ENCODE measurements at places on chromosomes 2 and 18.

GRCh38 chr18:28086670-28087552 lies 90.0 kb downstream of the CDH2 start:
- DNase-seq = no peak

DNA sequence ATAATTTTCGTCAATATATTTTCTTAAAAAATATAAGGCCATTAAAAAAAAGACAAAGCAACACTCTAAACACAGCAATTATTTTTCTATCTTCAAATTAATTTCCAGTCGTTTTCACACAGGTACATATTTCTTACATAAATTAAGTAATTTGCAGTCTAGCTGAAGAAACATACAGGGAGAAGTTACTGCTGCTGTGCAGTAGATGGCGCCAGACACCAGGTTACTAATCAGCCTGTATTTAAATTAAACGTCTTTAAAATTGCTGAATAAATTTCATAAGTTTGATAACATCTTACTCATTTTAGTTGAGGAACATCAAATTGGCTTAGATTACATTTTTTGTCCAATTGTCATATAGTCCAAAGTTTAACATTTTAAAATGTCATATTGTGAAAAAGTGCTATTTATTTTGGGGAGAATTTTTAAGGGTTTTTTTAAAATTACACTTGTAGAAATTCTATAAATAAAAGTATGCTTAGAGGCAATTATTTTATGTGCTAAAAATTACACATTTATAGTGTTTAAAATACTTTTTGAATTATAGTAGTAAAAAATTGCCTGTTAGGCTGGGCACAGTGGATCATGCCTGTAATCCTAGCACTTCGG lies 88.4 kb downstream of the PMAIP1 start:
- DNase-seq = no peak

- DNase-seq = no peak
These were observed 42.3 kb downstream of the SCN3A start for GRCh38 chr2:165161510-165161909.

DNA sequence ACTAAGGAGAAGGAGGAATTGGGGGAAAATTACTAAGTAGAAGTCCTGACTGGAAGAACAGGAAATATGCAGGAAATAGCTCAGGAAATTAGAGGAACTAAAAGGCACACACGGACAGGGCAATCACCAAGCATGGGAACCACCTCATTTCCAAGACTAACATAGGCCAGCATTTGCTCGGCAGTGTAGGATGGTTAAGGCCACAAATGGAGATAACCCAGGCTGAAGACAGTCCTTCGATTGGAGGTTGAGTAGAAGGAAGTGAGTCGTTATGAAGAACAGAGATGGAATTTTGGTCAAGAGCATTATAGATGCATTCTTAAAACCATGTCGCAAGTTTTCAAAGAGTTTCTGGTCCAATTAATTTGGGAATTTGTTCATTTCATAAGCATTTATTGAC lies 401.4 kb downstream of the ALK start:
- DNase-seq = no peak

- no peak for DNase-seq
These were observed 95.8 kb upstream of the SMAD2 start for GRCh38 chr18:48026216-48026615.

DNA sequence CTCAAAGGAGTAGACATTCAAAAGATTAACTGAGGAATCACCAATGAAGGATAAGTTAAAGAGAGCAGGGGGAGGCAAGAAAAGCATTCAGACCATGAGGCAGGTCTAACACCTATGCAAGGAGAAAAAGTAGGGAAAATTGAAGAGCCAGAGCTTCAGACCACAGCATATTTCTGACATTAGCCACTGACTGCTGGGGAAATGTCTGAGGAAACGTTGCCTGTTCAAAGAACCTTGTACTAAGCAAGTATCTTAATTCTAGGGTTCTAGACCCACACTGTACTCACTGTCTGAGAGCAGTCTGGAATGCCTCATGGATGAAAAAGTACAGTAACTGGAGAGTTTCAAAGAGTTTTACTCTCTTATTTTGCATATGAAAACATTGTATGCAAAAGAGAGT lies 39.5 kb upstream of the TFPI start:
- DNase-seq = no peak

- DNase-seq = no peak
These were observed 98.6 kb upstream of the ZNF397 start for GRCh38 chr18:35142275-35142615.

DNA sequence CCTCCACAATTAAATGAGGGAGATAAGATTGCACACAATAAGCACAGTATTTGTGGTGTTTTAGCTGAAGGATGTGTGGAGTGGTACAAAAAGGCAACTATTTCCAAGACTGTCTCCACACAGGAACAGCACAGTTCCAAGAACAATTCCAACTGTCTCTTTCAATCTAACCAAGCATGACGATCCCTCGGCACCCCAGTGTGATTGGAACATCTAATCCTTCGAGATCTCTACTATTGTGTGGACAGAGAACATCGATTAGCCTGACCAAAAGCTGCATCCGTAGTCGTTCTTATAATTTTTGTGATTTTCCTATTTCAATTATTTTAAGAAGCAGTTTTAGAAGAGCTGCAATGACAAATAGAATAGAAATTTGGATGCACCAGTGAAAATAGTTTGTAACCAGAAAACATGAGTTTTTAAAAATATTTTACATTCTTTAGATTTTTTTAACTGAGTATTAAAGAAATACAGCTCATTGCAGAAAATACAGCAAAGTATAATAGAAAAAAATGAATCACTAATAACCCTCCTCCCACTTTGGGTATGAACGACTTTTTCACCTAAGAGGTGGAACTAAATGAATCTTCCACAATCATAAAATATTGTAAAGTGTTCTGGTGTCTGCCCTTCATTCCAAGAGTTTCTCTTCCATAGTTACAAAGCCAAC lies 76.4 kb upstream of the CABLES1 start:
- DNase-seq = no peak

DNA sequence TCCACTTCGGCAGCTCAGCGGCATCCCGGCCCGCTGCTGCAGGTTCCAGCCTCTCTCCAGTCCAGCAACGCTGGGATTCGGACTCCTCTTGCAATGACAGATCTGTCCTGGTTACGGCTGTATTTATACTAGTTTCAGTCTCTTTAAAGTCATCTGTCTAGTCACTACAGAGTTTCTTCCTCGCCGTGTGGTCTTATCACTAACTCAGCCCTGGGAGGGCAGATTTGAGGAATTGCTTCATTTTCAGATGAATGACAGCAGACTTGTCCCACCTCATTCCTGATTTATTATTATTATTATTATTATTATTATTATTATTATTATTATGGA lies 2.2 kb downstream of the KLHL29 start:
- DNase-seq = no peak

GRCh38 chr2:134320930-134321329 lies 67.1 kb downstream of the MGAT5 start:
- DNase-seq = no peak

DNA sequence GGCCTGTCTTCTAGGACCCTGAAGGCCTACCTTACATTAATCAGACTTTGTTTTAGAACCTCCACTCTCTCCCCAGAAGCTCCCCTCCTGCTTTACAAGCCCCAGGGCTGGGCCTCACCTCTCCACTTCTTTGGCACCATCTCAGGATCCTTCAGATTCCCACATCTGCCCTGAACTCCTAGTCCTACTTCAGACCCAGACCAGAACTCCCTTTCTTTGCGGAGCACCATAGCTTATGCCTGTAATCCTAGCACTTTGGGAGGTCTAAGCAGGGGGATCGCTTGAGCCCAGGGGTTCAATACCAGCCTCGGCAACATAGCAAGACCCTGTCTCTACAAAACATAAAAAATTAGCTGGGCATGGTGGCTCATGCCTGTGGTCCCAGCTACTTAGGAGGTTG lies 991 bp downstream of the CHCHD5 start:
- no peak for DNase-seq

DNA sequence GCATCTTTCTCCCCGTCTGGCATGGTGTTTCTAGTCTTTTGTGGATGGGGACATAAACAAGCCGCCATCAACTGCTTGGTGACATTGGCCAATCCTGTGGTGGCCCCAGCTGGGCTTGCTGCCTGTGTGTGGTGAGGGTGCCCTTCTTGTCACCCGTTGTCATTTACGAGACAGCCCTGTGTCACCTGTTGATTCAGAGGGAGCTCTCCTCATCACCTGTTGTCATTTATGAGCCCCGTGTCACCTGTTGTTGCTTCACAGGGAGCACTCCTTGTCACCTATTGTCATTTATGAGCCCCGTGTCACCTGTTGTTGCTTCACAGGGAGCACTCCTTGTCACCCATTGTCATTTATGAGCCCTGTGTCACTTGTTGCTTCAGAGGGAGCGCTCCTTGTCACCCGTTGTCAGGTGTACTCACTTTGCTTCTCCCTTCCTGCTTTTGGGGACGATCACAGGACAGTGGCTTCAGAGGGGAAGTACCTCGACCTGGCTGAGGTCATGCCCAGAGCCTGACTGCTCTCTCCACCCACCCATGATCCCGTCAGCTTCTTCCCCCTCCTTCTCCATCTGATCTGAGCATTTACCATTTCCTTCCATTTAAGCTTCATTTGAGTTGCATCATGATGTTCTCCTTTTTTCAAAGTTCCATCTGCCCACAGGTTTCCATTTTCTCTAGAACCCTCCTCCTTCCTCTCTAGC lies 29.1 kb downstream of the HPCAL1 start:
- DNase-seq = no peak

DNA sequence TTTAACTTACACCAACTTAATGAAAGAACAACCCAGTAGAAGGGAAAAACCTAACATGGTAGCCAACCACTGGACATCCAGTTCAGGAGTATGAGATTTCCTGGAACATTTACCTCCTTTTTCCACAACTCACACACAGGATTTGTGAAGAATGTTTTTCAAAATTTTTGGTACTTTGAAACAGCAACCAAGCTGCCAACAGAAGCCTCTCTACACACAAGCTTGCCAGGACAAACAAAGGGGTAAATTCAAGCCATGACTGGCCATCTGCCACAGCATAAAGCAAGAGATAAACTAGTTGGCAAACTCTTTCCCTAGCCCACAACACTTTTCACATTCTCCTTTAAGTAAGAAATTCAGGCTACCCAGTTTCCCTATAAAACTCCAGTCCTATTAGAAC lies 21.4 kb downstream of the MGAT4A start:
- DNase-seq = no peak

- DNase-seq = no peak
These were observed 39.2 kb downstream of the NETO1 start for GRCh38 chr18:72828601-72829000.

GRCh38 chr18:25561918-25562317 lies 210.0 kb upstream of the ZNF521 start:
- DNase-seq = no peak

- DNase-seq = no peak
These were observed 7.6 kb downstream of the OSR1 start for GRCh38 chr2:19350678-19351401.

DNA sequence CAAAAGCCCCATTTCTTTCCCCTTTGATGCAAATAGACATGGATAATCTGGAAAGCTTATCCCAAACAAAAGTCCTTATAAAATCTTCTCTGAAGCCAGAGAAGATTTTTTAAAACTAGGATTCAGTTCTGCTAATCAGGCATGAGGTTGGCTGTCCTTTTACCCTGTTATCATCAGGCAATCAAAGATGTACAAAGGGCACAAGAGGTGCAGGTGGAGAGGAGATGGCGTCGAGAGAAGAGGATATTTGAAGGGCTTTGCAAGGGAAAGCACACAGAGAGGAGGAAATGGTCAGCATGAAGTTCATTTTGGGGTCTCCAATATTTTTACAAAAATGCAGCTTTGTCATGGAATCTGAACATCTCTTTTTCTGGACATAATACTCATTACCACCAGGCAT lies 88.5 kb downstream of the KLF7 start:
- no peak for DNase-seq

DNA sequence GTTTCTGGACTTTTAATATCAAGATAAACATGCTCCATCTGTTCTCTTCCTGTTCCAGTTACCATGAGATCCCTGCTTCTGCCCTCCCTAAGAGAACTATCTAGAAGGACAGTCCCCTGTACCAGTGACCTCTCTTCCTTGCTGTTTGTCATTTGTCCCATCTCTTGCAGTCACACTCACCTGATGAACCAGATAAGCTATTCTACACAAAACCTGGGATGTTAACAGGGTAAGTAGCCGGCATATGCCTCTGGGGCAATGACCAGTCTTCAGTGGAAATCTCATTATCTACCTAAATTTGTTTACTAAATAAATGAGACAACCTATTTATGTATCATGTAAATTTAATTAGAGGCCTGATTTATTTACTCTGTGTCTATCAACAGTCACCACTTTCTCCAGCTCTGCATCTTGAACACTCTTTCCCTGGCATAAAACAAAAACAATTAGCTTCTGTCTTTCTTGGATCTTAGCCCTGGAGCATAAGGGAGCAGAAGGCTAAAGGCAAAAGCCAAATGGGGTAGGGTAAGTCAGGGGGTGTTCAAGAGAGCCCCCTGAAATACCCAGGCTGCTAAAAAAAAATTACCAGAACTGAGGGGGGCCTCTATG lies 337.7 kb downstream of the ALK start:
- DNase-seq = no peak

DNA sequence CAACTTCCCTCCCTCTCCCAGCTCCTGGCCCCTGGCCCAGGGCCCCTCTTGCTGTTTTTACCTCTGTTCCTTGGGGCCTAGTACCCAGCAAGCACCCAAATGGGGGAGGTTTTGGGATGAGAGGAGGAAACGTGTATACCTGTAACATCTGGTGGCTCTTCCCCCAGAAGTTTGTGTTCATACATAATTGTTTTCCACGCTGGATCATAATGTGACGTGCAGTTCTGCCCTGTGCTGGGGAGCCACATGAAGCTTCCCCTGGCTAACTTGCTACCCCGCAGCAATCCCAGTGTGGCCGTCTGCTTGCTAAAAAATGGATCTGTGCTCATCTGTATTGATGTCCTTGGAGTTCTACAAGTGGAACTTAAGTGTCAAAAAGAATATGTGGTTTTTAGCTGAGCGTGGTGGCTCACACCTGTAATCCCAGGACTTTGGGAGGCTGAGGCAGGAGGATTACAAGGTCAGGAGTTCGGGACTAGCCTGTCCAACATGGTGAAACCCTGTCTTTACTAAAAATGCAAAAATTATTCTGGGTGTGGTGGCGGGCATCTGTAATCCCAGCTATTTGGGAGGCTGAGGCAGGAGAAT lies 36.5 kb downstream of the ANO7 start:
- DNase-seq = no peak

DNA sequence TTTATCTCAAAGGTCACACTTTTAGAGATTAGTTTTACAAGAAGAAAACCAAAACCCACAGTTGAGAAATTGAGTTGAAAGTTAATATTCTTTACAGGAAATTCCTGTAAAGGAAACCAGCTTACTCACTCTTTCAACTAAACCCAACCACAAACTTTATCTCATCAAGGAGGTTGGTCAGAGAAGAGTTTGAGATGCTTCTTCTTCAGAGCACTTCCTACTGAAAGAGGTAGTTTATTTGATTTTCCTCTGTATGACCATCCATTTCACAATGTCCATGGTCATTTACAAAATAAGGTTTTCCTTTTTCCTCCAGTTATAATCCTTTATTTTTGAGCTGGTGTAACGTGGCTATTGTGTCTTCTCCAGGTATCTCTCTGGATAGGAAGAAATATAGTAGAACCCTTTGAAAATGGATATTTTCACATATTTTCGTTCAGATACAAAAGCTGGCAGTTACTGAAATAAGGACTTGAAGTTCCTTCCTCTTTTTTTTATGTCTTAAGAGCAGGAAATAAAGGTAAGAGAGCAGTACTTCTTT lies 4.5 kb upstream of the IL18RAP start:
- no peak for DNase-seq
